Activated CD4-positive, alpha-beta T cell treated with anti-CD3 and anti-CD28 coated beads, Interleukin-2, amount 10 ng/mL, durations not matched to agents 7 days and 5 days (primary cell): ENCODE measurements at places on chromosomes 3 and 15. TPM values are rescaled to one million over a fixed set of nuclear protein-coding genes. Genes with fewer than 3 reads are reported as not detected.

GRCh38 chr3:10949197-10949596 lies 43.4 kb upstream of the SLC6A1 start:
- no peak for DNase-seq

GRCh38 chr3:194123726-194124125 lies 12.2 kb upstream of the HES1 start:
- no peak for DNase-seq

- no peak for DNase-seq
These were observed 44.4 kb downstream of the IL1RAP start for GRCh38 chr3:190558316-190558715.

- DNase-seq: peak; percentile 14
These were observed 9.6 kb upstream of the FLNB start for GRCh38 chr3:57998366-57999283.

GRCh38 chr15:66928101-66928500 lies 137.3 kb upstream of the SMAD3 start:
- DNase-seq: no peak

GRCh38 chr3:14261229-14261628 lies 82.6 kb downstream of the LSM3 start:
- peak; percentile 75 for DNase-seq

DNA sequence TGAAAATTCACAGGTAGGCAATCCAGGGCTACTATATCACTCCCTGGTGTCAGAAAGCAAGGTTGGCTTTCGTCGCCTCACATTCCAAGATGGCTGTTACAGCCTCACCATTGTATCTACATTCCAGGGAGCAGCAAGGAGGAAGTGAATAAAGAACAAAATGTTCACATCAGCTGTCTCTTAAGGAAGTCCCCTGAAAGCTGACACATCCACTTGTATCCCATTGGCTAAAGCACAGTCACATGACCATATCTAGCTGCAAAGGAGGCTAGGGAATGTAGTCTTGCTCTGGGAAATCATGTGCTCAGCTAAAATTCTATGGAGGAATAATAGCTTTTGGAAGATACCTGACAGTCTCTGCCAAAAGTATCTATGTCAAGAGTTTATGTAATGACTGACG lies 12.8 kb upstream of the GATA2 start:
- DNase-seq: no peak

DNA sequence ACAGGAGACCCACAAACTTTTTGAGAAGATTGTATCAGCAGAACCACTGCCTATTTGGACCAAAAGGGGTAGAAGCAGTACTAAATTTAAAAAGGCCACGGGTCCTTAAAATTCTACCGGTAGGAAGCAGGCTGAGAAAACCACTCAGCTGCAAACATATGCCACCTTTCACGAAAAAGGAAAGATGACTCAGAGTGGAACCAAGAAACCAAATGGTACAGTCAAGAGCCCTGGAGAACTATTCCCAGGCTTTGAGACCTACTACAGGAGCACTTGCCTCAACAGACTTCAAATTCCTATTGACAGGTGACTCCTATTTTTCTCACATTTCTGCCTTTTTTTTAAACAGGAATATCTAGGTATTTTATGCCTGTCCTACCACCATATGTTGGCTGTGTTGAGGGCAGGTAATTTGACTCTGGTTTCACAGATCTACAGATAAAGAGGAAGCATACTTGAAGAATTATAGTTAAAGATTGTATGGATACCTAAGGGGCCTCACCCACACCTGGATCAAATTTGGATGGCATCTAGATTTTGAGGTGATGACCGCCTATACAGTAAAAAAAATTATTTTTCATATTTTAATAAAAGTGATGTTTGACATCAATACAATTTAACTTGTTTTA lies 10.1 kb downstream of the GOLIM4 start:
- DNase-seq: no peak

GRCh38 chr3:93926789-93927188 lies 46.9 kb downstream of the PROS1 start:
- no peak for DNase-seq

DNA sequence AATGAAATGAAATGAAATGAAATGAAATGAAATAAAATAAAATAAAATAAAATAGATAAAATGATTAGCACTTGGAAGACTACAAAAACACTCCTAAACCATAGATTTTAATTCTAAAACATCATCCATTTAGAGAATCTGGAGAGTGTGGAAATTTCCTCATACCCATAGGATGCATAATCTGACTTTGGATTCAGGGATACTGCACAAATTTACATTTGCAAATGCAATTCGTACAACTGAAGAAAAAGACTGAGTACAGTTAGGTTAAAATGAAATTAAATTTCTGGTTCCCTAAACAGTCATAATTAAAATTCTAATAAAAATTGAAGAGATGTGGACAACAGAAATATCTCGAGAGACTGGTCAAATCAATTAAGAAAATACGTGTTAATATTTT lies 122.9 kb downstream of the TMCC1 start:
- no peak for DNase-seq

ERICH6 gene
- 0.50 TPM for total RNA-seq

DAZL gene
- total RNA-seq: not detected

FBXO40 gene
- total RNA-seq: not detected

AADACL2 gene
- not detected for total RNA-seq

NISCH gene
- 94.5 TPM for total RNA-seq

IQCH gene
- total RNA-seq: 0.77 TPM

RASGRF1 gene
- not detected for total RNA-seq
